ENCODE measurements at places on chromosomes 12 and 14.

- DNase-seq: no peak
Measured at GRCh38 chr14:51529736-51530135, 122.0 kb upstream of the FRMD6 start.

DNA sequence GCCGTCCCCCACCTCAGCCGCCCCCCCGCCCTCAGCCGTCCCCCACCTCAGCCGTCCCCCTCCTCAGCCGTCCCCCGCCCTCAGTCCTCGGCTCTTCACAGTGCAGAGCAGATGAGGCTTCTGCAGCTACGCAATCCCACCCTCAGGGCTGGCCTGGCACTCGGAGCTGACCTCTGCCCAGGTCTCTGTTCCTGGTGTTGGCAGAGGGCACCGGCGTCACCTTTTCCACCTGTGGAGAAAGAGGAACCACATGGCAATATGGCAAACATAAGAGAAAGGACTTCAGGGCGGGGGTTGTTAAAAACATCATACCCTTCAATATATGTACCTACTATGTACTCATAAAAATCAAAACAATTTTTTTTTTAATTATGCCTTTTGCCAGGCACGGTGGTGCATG is 45.8 kb downstream of the MLXIP start:
- DNase-seq: no peak

DNA sequence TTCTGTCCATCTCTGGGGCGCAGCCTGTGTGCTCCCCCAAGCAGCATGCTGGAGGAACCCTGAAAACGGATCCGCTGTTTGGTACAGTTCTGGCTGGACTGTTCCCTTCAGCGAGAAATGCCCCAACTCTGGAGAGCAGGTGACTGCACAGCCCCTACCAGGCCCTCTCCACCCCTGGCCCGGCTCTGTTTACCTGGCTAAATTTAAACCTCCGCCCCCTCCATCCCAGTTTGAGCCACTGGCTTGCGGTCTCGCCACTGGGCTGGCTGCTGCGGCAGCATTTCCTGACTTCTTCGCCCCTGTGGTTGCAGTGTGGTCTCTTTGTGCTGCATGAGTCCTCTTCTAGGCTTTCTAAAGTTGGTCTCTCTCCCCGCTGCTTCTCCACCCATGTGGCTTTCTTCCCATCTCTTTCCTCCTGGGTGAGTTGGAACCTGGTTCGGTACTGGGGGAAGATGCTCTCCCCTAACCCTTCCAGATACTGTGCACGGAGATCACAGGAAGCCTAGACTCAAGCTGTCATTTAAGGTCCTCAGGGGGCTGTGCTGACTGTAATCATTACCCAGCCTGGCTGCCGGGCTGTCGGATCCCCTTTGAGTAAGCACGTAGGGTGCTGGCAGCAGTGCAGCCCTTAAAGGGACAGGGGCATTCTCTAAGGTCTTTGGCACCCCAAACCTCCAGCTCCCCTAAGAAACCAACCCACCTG is 60.6 kb downstream of the FBXL14 start:
- DNase-seq: peak; percentile 41

- DNase-seq: no peak
Measured at GRCh38 chr14:36271939-36272907, 48.2 kb downstream of the MBIP start.

GRCh38 chr14:61690039-61690438 is 5.3 kb upstream of the HIF1A start:
- no peak for DNase-seq

- DNase-seq: no peak
Measured at GRCh38 chr12:118119449-118119879, 15.7 kb upstream of the VSIG10 start.

DNA sequence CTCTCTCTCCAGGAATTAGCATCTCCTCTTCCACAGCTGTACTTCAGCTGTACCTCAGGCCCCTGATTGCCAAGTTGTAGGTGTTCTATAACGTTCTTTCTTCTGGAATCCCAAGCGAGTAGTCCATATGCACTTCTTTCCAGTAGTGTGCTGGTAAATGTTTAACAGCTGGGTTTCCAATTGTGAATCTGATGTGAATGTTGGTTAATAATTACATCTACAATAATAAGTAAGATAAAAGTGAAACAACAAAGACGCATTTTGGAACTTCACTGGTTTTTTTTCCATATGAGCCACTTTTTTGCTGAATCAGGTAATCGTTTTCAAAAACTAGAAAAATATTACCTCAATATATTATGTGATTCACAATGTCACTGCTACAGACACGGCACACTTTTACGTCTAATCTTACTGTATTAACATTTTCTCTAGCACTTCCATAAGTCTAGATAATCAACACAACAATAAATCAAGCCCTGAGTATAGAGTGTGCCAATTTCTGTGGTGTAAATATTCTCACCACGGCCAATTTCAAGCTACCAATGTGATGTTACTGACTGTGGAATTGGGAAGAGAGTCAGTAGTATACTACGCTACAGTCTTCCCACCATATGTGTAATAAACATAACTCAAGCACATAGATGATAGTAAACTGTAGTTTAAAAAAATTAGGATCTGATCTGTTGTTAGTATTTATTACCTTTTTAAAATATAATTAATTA is 113.0 kb downstream of the ZFP36L1 start:
- no peak for DNase-seq

DNA sequence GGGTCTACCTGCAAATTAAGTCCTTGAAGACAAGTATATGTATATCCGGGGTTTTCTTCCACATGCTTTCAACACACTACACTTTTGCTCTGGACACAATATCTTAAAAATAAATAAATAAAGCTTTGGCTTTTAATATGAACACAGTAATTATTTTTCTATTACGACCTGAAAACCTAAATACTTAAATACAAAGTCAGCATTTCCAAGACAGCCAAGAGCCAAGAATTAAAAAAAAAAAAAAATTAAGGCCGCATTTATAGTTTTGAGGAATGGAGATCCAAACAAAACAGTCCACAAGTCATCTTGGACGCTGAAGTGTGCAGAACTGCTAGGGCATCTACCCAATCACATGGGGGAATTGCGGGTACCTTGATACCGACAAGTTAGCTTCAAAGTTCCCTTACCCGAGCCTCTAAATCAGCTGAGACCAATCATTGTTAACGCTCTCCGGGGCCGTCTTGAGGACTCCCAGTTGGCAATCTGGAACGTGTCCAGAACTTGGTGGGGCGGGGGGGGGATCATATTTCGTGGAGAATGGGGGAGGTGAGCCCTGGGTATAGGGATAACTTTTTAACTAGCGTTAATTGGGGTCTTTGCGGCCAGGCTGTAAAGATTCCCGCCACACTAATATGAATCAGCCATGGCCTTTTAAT is 731 bp upstream of the PCNX4 start:
- peak; percentile 37 for DNase-seq

GRCh38 chr12:7128681-7129286 is at the start of gene RBP5:
RBP5 (minus strand) TSS chr12:7128889; CDS start chr12:7128775, 114 bp downstream.
- DNase-seq: no peak

Measured in non-pigmented ciliary epithelial cell (primary cell).